Stimulated activated CD4-positive, alpha-beta T cell treated with anti-CD3 and anti-CD28 coated beads, Interleukin-4, amount 100 ng/mL, for 24 hours (primary cell): ENCODE measurements at places on chromosomes 3 and 15.

DNA sequence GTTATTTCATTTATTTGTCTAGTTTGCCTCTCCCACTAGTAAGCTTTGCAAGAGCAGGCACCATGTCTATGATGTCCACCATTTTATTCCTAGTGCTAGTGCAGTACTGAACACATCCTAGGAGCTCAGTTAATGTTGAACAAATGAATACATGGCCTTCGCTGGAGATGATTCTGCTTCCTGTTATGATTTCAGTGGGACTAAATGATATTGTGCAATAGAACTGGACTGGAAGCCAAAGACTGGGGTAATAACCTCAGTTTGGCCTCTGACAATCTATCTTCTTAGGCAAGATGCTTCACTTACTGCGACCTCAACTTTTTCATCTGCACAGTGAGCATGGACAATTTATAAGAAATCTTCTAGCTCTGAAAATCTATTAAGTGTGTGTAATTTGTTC lies 191.3 kb downstream of the ADAMTSL3 start:
- DNase-seq = no peak

GRCh38 chr3:54577313-54577712 lies 350.5 kb downstream of the LRTM1 start:
- no peak for DNase-seq

DNA sequence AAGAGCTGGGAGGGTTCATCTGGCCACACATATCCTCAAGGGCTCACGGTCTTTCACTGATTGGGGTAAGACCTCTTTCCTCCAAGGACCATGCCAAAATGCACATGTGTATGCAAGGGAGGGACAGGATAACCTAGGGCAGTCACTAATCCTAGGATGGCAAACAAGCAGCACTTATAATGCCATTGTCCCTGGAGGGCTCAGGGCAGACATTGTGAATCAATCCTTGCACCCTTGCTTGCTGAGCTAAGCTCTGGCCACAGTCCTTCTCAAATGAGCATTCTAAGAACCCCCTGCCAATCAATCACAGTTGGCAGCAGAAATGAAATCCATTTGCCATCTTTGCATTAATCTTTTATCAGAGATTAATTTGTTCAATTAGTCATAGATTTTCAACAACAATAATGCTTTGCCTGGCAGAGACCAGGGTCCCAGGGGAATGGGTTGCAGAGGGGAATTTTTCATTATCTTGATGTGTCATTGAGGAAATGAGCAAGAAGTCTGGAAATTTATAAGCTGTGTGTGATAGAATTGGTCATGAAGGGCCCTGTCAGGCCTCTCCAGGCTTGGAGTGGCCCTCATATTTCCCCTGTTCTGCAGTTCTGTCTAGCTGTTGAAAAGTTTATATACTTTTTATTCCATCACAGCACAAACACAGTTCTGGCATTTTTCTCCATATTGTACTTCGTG lies 57.2 kb upstream of the KY start:
- DNase-seq = no peak

GRCh38 chr15:93072411-93073394 lies 16.3 kb downstream of the RGMA start:
- DNase-seq = no peak

DNA sequence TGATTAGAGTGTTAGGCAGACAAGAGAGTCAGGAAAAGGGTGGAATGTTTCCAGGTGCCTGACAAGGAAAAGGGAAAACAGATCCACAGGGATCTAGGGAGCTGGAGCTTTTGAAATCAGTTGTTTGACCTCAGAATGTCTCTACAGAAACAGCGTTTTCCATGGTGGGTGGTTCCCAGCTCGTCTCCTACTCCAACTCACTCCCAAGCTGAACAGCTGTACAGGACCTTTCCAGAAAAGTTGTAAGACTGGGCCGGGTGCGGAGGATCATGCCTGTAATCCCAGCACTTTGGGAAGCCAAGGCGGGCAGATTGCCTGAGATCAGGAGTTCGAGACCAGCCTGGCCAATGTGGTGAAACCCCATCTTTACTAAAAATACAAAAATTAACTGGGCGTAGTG lies 55.7 kb upstream of the RYK start:
- DNase-seq = no peak

GRCh38 chr3:34012102-34012461 lies 213.7 kb downstream of the PDCD6IP start:
- DNase-seq = no peak

DNA sequence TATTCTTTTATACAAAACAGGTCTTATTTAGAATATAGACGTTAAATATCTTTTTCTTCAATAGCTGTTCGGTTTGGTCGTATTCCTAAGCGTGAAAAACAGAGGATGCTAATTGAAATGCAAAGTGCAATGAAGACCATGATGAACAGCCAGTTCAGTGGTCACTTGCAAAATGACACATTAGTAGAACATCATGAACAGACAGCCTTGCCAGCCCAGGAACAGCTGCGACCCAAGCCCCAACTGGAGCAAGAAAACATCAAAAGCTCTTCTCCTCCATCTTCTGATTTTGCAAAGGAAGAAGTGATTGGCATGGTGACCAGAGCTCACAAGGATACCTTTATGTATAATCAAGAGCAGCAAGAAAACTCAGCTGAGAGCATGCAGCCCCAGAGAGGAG lies 16.8 kb downstream of the NR1D2 start:
- DNase-seq = no peak

DNA sequence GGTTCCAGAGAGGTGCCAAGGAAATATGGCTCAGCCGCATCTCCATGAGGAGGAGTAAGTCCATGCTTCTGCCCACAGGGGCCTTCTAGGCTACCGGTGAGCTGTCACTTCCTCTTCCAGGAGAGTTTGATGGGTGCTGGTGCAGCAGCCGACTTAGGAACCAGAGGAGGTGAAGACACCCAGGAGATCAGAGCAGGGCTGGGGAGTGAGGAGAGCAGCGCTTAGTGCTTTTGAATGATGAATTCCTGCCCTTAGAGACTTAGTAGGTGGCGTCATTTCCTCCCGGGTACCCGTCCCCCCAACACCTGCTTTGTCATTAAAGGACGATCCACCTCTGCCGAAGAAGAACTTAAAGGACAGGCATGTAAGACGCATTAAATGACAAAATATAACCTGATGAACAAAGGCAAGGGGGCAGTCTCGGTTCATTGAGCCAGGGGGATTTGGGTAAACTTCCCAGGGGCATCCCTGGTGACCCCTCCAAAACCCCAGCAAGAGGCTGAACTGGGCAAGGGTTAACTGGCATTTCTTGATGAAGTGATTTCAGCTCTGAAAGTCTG lies 67.6 kb downstream of the HES1 start:
- peak; percentile 13 for DNase-seq

DNA sequence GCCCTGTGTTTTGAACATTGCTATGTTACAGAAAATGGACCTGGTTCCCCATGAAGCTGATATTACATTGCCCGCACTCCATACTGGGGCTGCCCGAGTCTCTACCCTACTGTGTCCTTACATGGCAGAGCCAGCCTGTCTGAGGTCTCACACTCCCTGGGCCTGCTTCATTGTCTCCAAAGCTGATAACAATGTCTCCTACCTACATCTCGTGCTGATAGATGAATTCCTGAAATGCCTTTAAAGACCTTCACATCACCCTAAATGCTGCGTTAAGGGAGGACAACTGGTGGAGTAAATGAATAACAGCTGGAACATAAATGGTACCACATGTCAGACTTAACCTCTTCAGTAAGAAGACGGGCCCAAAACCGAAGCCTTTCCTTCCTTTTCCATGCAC lies 62.9 kb upstream of the PTX3 start:
- no peak for DNase-seq

- no peak for DNase-seq
Measured at GRCh38 chr3:55813268-55814097, 326.4 kb upstream of the WNT5A start.

DNA sequence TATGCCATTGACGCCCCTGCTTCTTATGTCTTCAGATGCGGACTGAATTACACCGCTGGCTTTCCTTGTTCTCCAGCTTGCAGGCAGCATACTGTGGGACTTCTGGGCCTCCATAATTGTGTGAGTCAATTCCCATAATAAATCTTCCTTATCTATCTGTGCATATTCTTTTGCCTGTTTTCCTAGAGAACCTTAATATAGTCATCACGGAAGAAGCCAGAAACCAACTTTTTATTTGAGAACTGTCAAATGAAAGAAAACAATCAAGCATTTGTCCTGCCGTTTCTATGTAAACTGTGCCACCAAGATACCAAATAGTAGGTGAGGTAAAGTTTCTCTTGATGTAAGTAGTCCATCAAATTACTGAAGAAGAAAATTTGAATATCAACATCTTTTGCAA lies 51.8 kb upstream of the B3GALNT1 start:
- no peak for DNase-seq

DNA sequence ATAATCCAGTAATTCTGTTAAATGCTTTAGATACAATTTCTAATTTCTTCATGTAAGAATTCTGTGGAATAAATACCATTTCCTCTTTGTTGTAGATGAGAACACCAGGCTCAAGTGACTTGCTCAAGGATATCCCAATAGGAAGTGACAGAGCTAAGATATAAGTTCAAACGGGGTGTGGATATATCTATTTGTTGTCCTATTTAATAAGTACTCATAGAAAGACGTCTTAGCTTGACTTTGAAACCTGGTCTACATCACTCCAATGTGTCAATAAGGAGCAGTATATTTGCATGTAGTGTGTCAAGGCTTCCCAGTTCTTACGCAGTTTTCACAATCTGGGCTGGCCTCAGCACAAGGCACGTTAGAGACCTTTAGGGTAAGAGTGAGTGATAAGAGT lies 4.7 kb upstream of the GCSAM start:
- DNase-seq = no peak

DNA sequence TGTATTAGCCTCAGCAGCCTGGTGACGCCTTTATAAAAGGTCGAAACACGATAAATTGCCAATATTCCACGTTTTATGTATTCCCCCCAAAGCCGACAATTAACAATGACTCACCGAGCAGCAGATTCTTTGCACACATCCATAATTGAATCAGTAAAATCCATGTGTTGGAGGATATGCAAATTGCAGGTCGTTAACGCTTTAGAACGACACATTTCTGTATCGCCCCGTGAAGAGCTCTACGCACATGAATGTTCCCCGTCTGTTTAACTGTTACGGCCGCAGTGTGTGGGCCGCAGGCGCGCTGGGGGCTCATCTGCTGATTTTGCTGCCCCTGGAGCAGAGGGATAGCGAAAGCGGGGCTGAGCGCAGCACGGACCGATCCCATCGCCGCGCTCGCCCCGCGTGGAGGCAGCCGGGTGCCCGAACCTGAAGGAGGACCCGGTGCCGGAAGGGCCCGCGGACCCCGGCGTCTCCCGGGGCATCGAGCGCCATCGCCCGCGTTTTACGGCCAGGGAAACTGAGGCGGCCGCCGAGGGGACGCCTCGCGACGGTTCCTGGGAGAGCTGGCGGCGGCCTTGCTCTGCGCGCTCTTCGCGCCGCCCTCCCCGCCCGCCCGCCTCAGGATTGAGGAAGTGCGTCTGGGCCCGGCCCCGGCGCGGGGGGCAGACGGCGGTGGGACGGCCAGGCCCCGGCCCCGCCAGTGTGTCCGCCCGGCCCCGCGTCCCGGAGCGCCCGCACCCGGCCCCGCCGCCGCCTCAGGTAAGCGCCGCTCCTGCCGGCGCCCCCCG lies at the start of gene LRRK1:
LRRK1 (plus strand) TSS at position 668 of the 791 bp plus-strand sequence. CDS start 5,276 bp downstream, outside the sequence.
- no peak for DNase-seq

- DNase-seq = no peak
Measured at GRCh38 chr15:94749811-94750617, 518.7 kb downstream of the MCTP2 start.

GRCh38 chr15:27422997-27423396 lies 452.0 kb downstream of the GABRG3 start:
- no peak for DNase-seq

- no peak for DNase-seq
Measured at GRCh38 chr3:53069422-53070068, 23.7 kb upstream of the SFMBT1 start.

DNA sequence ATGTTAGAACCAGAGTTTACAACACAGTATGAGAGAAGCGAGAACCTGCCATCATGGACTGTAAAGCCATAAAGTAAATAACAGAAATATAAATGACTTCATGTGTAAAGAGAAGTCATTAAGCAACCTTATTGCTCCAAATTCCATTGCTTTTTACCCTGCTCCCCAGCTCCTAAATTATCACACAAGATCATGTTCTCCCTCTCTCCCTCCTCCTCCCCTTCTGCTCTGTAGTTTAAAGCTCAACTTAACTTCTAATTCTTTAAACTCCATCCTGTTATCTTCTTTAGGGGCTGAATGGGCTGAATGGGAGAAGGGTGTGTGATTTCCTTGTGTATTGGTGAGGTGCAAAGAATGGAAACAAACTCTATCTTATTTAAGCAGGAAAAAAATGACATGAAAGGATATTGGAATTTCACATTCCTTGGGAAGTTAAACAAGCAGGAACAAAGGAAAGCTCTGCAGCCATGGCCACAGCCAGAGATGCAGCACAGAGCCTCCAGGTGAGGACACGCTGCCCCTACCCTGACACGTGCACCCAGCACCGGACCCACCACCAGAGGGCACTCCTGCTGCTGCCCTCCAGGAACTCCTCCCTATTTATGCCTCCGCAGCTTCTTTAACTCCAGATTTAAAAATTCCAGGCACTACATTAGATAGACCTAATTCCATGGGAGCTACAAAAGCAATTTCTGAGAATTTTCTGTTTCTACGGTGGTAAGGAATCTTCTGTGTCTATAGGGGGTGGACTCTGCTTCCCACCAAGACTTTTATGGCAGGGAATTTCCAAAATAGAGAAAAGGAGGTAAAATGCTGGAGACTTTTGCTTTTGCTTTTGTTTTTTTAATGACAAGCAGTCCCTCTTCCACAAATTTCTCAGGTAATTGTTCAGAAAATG lies 76.9 kb upstream of the ABI3BP start:
- DNase-seq = peak; percentile 75

- no peak for DNase-seq
Measured at GRCh38 chr3:29064085-29064484, 216.8 kb upstream of the RBMS3 start.

GRCh38 chr15:64599716-64600115 lies 139.3 kb downstream of the ZNF609 start:
- DNase-seq = no peak

GRCh38 chr15:100083572-100083971 lies 258.2 kb downstream of the ADAMTS17 start:
- no peak for DNase-seq

GRCh38 chr15:40769274-40770146 lies at the start of gene C15orf62:
Gene C15orf62, plus strand, starts transcription at chr15:40769980. Its CDS starts 516 bp downstream, at chr15:40770496.
- peak; percentile 71 for DNase-seq

DNA sequence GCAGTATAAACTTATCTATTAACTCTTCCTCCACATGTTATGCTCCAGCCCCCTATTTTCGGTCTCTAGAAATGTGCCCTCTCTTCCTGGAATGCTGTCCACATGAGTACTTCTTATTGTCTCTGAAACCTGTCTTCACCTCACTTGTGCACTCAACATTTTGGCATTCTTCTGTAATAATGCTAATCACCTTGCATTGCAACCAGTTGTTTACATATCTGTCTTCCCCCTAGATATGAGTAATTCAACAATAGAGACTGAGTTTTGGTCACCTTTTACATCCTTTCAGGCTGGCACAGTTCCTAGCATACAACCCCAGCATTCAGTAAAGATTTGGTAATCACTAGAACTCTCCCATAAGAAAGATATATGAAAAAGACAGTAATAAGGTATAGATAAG lies 17.2 kb downstream of the CCDC80 start:
- no peak for DNase-seq

GRCh38 chr3:172142051-172142863 lies 102.9 kb downstream of the FNDC3B start:
- no peak for DNase-seq
